ENCODE measurements at places on chromosomes 13 and 19.

- DNase-seq, result no peak
These were observed 46.2 kb downstream of the GATAD2A start for GRCh38 chr19:19451429-19452242.

GRCh38 chr13:20994441-20994821 lies 67.0 kb downstream of the LATS2 start:
- no peak for DNase-seq

GRCh38 chr19:50703915-50704796 lies 15.4 kb downstream of the SHANK1 start:
- no peak for DNase-seq

DNA sequence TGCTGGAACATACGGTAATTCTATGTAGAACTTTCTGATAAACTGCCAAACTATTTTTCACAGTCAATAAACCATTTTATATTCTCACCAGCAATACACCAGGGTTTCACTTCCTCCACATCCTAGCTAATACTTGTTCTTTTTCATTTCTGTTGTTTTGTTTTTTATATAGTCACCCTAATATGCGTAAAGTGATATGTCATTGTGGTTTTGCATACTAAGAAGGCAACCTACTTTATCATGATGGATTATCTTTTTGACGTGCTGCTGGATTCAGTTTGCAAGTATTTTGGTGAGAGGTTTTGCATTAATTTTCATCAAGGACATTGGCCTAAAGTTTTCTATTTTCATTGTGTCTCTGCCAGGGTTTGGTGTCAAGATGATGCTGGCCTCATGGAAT lies 1384.1 kb downstream of the UQCRFS1 start:
- DNase-seq, result no peak

DNA sequence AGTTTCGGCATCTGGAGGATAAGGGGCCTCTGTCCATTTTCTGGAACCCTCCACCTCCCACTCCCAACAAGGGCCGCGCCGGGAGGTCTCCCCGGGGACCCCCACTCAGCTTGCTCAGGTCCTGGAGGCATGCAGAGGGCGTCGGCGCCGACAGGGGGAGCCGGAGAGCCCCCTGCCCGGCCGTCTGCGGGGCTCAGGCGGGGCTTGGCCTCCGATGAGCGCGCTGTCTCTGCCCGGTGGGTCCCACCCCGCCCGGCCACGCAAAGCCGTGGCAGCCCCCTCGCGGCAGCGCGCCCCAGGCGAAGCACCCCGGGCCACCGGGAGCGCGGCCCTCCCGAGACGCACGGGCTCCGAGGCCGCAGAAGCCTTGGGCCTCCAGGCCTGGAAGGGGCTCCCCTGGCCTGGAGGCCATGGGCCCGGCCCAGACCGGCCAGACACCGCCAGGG lies 149.7 kb upstream of the ZNF536 start:
- no peak for DNase-seq

DNA sequence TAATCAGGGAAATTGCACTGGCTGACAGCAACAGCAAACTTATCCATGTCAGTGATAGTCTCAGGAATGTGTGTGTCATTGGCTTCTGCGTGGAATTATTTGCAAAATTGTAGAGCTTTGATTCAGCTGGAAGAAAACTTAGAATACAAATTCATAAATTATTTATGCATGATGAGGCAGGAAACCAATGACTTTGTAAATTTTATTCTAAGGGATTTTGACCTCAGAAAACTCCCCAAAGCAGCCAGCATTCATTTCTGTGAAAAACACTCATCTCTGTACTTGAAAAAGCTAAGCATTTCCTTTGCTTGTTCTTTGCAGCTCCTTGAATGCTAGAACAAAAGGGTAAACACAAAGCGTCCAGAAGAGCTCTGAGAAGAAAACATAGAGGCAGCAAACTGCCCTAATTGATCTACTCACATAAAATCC lies 162.4 kb downstream of the DCT start:
- no peak for DNase-seq

- DNase-seq, result no peak
These were observed 48.6 kb upstream of the POSTN start for GRCh38 chr13:37647031-37647650.

- DNase-seq, result no peak
These were observed 60.8 kb downstream of the AP1M1 start for GRCh38 chr19:16258440-16258903.

GRCh38 chr13:24179486-24179850 lies 18.9 kb downstream of the SPATA13 start:
- DNase-seq, result no peak

DNA sequence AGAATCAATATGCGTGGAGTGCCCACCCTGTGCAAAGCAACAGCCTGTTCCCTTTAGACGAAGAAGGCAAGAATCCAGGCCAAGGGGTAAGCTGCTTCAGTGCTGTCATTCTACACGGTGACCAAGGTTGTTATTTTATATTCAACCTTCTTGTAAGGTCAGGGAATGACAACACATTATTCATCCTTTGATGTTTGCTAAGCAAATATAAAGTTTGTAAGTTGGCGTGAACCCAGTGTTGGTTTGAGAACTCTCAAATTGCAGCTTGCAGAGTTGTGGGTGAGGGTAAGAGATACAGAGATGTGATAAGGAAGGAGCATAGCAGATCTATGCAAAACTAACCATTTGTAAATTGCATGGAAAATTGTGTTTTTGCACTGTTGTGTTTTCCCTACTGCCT lies 436.7 kb downstream of the FGF9 start:
- DNase-seq, result no peak

- DNase-seq, result no peak
These were observed 48.9 kb downstream of the TPP2 start for GRCh38 chr13:102645701-102646100.

DNA sequence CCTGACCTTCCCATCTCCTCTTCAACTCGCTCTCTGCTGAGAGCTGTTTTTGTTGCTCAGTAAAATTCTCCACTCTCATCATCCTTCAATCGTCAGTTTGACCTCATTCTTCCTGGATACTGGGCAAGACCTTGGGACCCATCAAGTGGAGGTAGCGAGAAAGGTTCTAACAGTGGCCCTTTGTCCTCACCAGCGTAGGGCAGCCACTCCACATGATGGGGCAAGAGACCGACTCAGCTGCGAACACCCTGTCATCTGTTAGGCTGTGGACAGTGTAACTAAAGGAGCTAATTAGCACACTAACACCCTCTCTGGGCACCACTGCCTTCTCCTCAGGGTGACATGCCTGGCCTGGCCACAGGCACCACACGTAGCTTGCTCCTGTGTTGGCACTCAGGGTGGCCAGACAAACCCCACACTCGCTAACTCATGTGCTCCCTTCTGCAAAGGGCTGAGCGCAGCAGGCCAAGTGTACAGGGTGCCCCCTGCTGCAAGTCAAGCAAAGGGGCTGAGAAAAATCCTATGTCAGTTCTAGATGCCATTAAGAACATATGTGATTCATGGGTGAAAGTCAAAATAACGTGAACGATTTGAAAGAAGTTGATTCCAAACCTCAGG lies 1216.0 kb downstream of the SLITRK5 start:
- DNase-seq, result no peak

DNA sequence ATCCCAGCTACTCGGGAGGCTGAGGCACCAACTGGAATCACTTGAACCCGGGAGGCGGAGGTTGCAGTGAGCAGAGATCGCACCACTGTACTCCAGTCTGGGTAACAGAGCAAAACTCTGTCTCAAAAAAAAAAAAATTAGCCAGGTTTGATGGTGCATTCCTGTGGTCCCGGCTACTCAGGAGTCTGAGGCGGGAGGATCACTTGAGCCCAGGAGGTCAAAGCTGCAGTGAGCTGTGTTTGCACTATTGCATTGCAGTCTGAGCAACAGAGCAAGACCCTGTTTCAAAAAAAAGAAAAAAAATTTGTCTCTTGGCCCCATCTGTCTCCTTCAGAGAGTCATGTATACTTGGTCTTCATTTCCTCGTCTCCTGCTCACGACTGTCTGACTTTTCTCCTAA lies 1.6 kb downstream of the CCDC97 start:
- DNase-seq, result no peak

GRCh38 chr19:1255186-1256161 lies 7.1 kb downstream of the MIDN start:
- DNase-seq, result no peak

- DNase-seq, result no peak
These were observed 9.5 kb upstream of the ERVV-1 start for GRCh38 chr19:53004242-53004641.

- no peak for DNase-seq
These were observed 25.3 kb upstream of the ZNF14 start for GRCh38 chr19:19758164-19758563.

DNA sequence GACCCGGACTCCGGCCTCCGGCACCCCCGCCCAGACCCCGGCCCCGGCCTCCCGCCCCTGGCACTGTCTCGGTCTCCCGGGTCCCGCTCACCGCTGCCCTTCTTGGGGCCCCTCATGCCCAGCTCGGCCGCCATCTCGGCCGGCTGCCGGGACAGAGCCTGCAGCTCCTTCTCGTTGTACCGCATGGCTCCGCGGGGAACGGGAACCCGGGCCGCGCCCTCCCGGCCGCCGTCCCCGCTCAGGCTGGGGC lies 140 bp downstream of the PLEKHJ1 start:
- no peak for DNase-seq

DNA sequence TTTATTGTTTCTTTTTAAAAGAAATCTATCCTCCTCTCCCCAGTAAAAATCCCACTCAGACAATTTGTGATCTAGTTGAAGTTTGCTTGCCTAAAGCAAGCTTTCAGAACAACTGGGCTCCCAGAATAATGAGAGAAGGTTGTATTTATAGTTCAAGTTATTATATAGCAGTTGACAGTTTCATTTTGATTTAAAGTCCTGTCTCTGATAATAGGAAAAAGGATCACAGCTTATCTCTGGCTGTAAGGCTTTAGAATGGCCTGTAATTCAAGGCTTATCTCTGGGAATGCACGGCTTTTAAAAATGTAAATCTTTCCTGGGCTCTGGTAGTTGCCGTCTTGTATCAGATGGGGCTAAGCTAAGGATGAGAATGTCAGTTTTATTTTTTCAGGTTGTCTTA lies 123.3 kb upstream of the TMTC4 start:
- no peak for DNase-seq

DNA sequence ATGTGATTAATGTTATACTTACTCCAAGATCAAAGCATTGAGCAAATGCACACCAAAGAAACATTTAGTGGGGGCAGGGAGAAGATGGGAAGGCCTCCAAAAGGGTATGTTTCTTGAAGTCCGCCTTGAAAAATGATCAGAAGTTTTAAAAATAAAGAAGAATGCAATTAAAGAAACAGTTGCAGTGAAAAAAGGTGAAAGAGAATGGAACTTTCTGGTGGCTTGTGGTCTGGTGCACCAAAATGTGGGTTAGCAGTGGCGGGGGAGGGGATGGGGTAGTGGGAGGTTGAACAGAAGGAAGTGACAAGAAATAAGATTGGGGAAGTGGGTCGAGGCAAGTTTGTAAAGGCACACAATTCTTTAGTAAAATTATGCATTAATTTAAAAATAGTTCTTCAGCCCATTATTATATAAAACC lies 2.5 kb downstream of the LCP1 start:
- no peak for DNase-seq

GRCh38 chr19:1513499-1514294 lies 878 bp upstream of the ADAMTSL5 start:
- no peak for DNase-seq

GRCh38 chr19:30235946-30236345 lies 136.2 kb upstream of the ZNF536 start:
- DNase-seq, result no peak

- DNase-seq, result no peak
These were observed 42.9 kb upstream of the F7 start for GRCh38 chr13:113062691-113063090.

DNA sequence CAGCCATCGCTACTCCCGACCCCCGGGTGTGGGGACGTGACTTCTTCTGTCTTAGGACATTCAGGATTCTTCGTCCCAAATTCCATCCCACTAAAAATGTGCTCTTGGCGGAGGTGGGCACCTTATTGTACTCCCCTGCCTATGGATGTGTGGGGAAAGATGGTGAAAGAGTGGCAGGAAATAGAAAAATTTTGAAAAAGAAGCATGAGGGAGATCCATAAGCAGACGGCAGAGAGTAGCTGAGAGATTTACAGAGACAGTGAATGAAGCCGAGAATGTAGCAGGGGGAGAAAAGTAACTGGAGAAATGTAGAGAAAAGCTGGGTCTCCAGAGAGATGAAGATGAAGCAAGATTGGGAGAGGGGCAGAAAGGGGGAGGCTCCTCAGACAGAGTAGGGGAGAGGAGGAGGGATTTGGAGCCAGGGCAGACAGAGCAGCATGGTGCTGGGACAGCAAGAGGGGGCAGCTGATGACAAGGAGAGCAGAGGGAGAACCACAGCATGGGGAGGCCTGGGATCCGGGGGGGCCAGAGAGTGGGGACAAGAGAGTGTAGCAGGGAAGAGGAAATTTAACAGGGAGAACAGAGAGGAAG lies 843 bp downstream of the ZNF610 start:
- no peak for DNase-seq

- DNase-seq, result no peak
These were observed 9.8 kb upstream of the CLN5 start for GRCh38 chr13:76982061-76982460.

DNA sequence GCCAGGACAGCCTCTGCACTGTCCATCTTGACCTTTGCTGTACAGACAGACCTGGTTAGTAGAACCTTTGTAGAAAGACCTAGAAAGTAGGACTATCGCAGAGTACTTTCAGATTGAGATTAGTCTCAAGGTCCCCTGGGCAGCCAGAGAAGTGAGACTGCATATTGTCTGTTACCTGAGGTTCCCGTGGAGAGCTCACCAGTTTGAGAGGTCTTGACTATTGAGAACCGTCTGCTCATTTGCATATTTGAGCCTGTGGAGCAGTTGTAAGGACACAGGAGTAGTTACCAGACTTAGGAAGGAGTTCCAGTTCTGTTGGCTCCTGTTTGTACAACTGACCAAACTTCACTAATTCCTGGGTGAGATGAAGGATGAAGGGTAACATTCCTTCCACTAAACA lies 66.2 kb downstream of the SPATA13 start:
- no peak for DNase-seq

GRCh38 chr19:2237051-2237868 lies 636 bp downstream of the SF3A2 start:
- DNase-seq, result no peak

GRCh38 chr13:40130871-40131636 lies 475.6 kb downstream of the COG6 start:
- DNase-seq, result no peak

- DNase-seq, result no peak
These were observed 27.9 kb downstream of the PLEKHJ1 start for GRCh38 chr19:2207991-2208860.

GRCh38 chr13:44768239-44768638 lies 192.1 kb upstream of the TSC22D1 start:
- no peak for DNase-seq

DNA sequence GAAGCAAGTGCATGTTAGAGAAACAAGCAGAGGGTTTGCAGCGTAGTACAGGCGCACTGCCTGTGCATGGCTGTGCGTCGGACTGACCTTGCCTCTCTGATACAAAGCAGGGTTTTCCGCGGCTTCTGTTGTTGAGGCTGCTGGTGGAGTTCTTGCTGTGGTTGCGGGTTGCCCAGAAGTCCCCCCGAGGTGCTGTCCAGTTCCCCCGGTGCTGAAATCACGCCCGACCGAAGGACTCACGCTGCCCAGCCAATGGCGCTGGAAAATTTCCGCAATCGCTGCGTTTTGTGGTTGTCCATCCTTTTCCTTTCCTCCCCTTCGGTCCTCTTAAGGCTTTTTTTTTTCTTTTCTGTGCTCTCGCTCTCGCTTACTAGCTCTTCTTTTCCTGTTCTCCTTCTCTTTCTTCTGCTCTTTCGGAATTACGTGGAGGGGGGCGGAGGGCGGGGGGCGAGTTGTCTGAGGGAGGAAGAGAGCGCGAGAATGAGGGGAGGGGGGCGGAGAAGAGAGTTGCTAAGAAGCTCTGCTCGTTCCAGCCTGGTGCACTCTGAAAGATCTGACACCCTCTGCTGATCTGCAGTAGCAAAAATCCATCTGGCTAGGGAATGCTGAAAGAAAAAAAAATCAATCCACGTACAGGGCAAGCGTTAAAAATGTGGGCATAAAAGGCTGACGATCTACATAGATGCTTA lies at the start of gene SLITRK1:
Gene SLITRK1, minus strand, starts transcription at position 558 of the 689 bp plus-strand sequence. CDS start 967 bp downstream, outside the sequence.
- DNase-seq, result no peak
